ENCODE measurements at places on chromosomes 12 and 14.

DNA sequence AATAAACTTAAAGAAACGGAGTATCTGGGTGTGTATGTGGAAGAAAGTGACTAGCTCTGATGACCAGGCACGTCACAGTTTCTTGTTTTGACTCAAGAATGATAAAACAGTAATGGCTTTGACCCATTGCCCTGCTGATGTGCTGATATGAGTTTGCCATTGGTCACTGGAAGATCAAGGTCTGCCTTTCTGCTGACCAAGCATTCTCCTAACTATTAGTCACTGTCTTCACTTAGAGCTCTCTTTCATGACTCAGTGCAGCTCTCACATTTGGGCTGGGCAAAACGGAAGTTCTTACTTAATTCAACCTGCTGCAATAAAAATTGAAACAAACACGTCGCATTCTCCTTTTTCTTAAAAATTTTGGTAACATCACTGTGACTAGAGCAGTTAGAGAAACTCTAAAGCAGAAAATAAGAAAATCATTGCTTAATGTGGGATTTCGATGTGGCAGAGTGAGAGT, 366.7 kb downstream of the BTG1 start:
- peak; percentile 70 for DNase-seq

- no peak for DNase-seq
Measured at GRCh38 chr12:71008616-71009015, 88.1 kb upstream of the PTPRR start.

- DNase-seq, result no peak
Measured at GRCh38 chr14:32666308-32666707, 272.4 kb upstream of the NPAS3 start.

GRCh38 chr12:53513712-53514410, 6.6 kb upstream of the NPFF start:
- no peak for DNase-seq
